Activated CD4-positive, alpha-beta memory T cell treated with anti-CD3 and anti-CD28 coated beads, Interleukin-2, amount 10 ng/mL, durations not matched to agents 7 days and 5 days (primary cell): ENCODE measurements at places on chromosomes 7 and 10.

DNA sequence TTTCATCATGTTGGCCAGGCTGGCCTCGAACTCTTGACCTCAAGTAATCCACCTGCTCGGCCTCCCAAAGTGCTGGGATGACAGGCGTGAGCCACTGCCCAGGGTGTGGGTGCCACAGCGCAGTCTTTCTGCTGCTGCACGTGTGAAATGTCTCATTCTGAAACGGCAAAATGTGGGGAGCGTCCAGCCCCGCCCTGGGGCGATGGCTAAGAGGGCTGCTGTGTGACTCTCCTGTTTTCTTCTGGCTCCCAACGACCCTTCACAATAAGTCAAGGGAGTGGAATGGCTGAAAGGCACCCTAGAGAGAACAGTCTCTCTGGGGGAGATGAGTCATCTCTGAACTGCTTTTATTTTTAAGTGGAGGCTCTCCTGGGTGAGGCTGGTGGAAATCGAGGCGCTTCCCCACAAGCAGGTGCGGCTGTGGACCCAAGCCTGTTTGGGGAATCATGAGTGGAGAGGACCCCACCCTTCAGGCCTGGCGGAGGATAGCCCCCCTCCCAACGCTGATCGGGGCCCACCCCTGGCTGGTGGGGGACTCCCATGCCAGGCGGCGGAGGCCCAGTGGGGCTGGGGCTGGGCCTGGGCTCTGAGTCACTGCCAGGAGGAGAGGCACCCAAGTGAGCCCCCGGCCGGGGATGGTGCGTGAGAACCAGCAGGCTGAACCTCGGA lies 18.0 kb downstream of the ADAP1 start:
- peak; percentile 59 for DNase-seq
- no peaks in the 10 kb centered on the region for H3K36me3 ChIP-seq
- no peak overlapping the region for H3K4me3 ChIP-seq
- peaks cover 15% of the 10 kb centered on the region for H3K27me3 ChIP-seq
- peaks cover 24% of the 10 kb centered on the region for H3K4me1 ChIP-seq
- H3K27ac ChIP-seq: peak overlapping the region; percentile 50

- no peak overlapping the region for H3K27ac ChIP-seq
- DNase-seq: no peak
- no peaks in the 10 kb centered on the region for H3K4me1 ChIP-seq
- no peaks in the 10 kb centered on the region for H3K36me3 ChIP-seq
- peaks cover 11% of the 10 kb centered on the region for H3K27me3 ChIP-seq
Measured at GRCh38 chr7:142896151-142896550, 10.6 kb upstream of the TRPV6 start.

DNA sequence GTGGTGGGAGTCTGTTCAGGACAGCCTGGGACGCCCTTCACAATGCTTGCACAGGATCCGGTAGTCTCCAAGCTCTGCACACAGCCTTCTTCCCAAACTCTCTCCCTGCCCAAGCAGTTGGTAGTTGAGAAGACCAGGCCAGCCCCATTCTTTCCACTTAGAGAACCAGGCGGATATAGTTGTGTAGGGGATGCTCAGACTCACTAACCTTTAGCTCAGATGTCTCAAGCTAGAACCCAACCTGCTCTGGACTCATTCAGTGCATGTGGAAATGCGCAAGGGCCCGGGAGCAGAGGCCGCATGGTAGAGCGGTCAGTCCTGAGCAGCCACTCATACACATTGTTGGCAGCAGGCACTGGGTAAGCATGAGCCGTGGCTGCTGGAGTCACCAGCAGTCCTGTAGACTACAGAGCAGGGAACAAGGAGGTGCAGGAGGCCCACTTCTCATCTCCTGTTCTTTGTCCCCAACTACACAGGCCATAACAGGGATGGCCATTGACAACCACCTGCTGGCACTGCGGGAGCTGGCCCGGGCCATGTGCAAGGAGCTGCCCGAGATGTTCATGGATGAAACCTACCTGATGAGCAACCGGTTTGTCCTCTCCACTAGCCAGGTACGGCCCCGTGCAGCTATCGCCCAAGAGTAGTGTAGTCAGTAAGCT lies 17.2 kb upstream of the C10orf53 start:
- no peak overlapping the region for H3K4me3 ChIP-seq
- no peaks in the 10 kb centered on the region for H3K4me1 ChIP-seq
- no peak overlapping the region for H3K27ac ChIP-seq
- no peak for DNase-seq
- no peaks in the 10 kb centered on the region for H3K36me3 ChIP-seq

DNA sequence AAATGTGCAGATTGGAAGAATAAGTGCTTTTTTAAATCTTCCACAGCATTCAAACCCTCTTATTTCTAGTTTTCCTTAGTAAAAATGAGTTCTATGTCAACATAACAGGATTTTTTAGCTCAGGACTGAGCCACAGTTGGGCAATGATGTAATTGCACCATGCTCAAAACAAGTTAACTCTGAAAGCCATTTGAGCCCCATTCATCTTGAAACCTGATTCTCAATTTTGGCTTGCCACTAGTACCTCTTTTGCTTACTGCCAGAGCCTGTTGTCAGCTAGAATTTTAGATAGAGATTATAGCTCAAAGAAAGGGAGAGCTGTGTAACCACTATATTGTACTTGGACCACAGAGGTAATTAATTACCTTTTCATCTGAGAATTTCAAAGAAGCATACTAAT lies 1028.5 kb upstream of the PHF14 start:
- H3K27ac ChIP-seq: no peak overlapping the region
- no peak for DNase-seq
- H3K27me3 ChIP-seq: no peaks in the 10 kb centered on the region
- no peak overlapping the region for H3K4me3 ChIP-seq

GRCh38 chr10:62839590-62839989 lies 23.4 kb upstream of the EGR2 start:
- no peak overlapping the region for H3K27ac ChIP-seq
- DNase-seq: no peak
- H3K4me1 ChIP-seq: no peaks in the 10 kb centered on the region
- no peak overlapping the region for H3K4me3 ChIP-seq
- no peaks in the 10 kb centered on the region for H3K36me3 ChIP-seq

DNA sequence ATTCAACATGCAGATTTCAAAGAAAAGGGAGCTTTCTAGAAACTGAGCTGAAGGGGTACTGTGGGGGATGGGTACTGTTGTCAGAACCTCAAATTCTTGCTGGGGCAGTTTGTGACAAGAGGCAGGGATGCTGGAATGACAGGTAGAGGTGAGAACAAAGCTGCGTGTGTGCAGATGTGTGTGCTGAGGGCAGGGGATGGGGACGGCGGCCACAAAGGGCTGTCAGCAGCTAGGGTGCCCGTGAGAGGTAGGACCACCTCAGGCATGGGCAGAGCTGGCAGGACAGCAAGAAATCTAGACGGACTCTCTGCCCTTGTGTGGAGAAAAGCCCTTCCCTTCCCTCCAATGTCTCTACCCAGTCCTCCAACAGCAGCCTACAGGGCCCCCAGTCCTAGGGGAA lies 14.4 kb upstream of the BAZ1B start:
- H3K4me1 ChIP-seq: peaks cover 2% of the 10 kb centered on the region
- no peak for DNase-seq
- no peak overlapping the region for H3K4me3 ChIP-seq
- no peak overlapping the region for H3K27ac ChIP-seq
- no peaks in the 10 kb centered on the region for H3K27me3 ChIP-seq
- H3K36me3 ChIP-seq: peaks cover 43% of the 10 kb centered on the region

DNA sequence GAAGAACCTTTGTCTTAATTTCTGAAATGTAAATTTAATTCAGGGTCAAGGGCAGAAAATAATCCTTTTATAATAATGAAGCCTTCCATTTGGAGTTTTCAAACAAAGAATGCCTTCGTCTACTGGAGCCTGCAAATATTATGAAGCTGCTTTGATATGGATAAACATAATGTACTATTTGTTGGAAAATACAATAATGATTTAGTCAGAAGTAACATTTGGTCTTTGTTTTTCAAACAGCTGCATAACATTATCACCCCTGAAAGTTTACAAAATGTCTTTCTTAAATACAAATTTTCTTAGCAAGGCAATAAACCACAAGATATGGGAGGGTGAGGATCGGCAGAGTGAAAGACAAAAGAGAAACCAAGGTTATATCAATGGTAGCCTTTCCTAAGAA lies 41.5 kb downstream of the TMEM26 start:
- no peaks in the 10 kb centered on the region for H3K4me1 ChIP-seq
- H3K27me3 ChIP-seq: peaks cover 5% of the 10 kb centered on the region
- no peak overlapping the region for H3K4me3 ChIP-seq
- no peak overlapping the region for H3K27ac ChIP-seq
- H3K36me3 ChIP-seq: no peaks in the 10 kb centered on the region

- H3K36me3 ChIP-seq: peaks cover 3% of the 10 kb centered on the region
- no peaks in the 10 kb centered on the region for H3K4me1 ChIP-seq
- DNase-seq: no peak
- no peak overlapping the region for H3K4me3 ChIP-seq
- no peak overlapping the region for H3K27ac ChIP-seq
- H3K27me3 ChIP-seq: peaks cover 5% of the 10 kb centered on the region
Measured at GRCh38 chr10:31620226-31621151, 301.5 kb downstream of the ZEB1 start.

- no peak for DNase-seq
- H3K4me1 ChIP-seq: peaks cover 15% of the 10 kb centered on the region
- H3K4me3 ChIP-seq: no peak overlapping the region
- H3K27me3 ChIP-seq: no peaks in the 10 kb centered on the region
Measured at GRCh38 chr10:31758495-31758894, 170.1 kb downstream of the ARHGAP12 start.

GRCh38 chr10:95039281-95039680 lies 30.0 kb downstream of the CYP2C8 start:
- H3K36me3 ChIP-seq: no peaks in the 10 kb centered on the region
- no peaks in the 10 kb centered on the region for H3K27me3 ChIP-seq
- H3K4me1 ChIP-seq: no peaks in the 10 kb centered on the region
- no peak overlapping the region for H3K4me3 ChIP-seq
